ENCODE measurements at places on chromosomes 3 and 15.
A peak's percentile ranks its signal among the peaks of the same experiment; 100 is the strongest.

DNA sequence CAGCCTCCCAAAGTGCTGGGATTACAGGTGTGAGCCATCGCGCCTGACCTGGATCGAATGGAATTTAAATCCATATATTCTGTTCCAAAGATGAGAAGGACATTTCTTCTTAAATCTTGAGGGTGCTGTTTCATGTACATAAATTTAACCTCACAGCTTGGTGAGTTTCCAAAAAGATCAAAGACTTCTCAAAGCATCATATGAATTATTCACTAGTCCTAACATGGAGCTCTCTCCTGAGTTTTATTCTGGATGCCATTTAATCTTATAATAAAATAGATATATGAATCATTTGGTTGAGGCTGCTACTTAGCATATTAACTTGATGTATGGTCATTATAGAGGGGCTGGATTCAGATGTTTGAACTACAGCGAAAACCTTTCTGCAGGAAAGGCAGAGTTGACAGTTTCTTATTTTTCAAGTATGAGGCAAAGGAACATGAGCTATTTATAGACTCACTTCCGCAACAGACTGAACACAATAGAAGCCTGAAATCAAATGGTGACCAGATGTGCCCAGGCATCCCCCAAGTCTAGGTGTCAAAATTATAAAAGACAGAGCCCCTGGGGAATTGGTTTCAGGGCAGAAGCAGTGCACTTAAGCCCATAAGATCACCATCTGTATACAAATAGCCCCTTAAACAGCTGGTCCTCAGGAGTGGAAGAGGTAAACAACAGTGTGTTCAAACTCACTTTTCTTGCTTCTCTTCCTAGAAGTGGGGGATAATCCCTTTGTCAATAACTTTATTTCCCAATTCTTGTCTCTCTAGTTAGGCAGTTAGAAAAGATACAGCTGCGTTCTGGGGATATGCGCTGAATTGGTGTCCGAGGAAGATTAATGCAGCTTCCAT, 29.7 kb downstream of the STARD9 start:
- DNase-seq, result no peak

- DNase-seq, result no peak
These were observed 2.2 kb downstream of the HOMER2 start for GRCh38 chr15:82950295-82950694.

GRCh38 chr3:64061628-64062027, 38.3 kb upstream of the PSMD6 start:
- no peak for DNase-seq

GRCh38 chr3:13002398-13003124, 70.7 kb downstream of the IQSEC1 start:
- no peak for DNase-seq

GRCh38 chr3:183210341-183210740, 42.7 kb upstream of the B3GNT5 start:
- no peak for DNase-seq

GRCh38 chr3:23916152-23916885, 471 bp downstream of the NKIRAS1 start:
- no peak for DNase-seq

DNA sequence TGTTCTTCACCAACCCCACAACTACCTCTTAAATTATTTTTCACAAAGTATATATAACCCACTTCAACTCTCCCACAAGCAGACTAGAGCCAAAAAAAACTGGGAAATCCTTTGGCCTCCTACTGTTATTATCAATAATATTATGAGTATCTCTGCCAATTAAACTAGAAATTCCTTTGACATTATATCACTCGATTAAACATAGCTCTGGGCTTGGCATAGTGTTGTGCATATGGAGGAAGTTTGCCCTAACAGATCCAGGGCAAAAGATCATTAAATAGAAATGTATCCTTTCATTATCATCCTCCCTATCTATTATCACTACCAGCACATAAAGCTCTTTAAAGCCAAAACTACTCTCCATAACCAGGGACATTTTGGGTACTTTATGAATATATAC, 74.9 kb downstream of the OSBPL10 start:
- DNase-seq, result no peak

GRCh38 chr3:100857863-100858262, 135.4 kb downstream of the ABI3BP start:
- DNase-seq, result no peak

DNA sequence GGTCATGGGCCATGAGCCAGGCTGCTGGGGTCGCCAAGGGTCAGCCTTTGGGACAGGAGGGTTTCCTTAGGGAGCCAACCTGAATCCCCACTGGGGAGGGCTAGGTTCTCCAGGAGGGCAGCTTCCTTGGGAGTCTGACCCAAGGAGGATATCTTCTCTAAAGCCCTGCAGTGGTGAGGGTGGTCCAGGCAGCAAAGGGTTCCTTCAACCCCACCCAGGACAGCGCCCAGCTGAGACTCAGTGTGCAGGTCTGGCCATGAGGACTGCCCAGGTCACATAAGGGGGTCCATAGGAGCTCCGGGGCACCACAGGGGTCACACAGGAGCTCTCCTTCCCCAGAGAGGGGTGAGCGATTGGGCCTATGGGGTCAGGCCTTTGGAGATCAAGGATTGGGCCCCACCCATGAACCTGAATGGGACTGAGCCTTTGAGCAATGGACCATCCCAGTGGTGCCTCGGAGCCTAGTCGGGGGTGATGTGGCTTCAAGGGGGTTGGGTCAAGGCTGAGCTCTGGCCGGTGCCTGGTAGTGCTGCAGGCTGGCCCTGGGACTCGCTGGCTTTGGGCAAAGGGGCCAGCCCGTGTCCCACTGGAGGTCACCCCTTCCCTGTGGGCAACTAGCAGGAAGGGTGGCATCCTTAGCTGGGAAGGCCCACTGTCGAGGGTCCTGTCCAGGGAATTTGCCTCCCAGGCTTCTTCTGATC, 216.5 kb downstream of the SNRPN start:
- no peak for DNase-seq

- DNase-seq, result no peak
These were observed 447.4 kb upstream of the PROK2 start for GRCh38 chr3:72232331-72232730.

DNA sequence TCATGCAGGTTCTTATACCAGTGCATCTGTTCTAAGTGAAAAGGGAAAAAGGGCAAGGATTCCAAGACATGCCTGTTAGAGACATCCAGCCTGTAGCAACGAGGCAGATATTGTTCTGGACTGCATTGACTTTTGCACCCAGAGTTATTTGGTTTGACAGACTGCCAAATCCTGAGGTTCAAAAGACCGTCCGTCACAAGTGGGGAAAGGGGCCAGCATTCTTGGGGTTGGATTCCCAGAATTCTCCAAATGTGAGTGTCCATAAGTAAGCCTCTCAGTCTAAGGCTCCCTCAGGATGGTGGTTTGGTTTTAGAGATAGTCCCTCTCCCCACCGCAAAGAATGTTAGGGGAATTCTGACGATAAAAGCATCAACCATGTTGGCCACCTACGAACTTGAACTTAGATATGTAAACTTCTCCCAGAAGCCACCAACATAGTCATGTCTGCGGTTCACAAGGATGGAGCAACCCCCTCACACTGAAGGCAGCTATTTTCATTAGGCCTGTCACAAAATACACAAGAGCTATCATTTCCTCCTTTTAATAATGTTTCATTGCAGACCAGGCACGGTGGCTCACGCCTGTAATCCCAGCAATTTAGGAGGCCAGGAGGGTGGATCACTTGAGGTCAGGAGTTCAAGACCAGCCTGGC, 13.6 kb upstream of the LACTB start:
- DNase-seq, result peak; percentile 94

DNA sequence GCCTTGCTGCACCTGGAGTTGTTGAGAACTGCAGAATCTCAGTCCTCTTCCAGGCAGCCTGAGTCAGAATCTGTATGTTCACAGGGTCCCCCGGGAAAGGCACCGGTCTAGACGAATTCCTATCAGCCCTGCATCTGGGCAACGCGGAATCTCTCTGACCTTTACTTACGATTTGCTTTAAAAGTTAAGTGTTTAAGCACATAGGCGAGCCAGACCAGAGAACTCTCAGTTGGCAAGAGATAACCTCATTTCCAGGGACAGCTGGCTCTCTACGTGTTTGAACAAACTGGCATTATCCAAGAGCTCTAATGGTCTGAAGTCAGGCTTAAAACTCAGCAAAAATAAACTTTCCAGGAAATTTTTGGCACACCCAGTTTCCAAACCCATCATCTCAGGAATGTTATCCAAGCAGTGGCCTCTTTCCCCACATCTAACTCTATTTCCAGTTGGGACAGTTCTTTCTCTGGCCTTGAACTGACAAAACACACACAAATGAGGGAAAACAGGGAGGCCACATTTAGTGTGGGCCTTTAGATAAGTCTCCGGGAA, 53.4 kb downstream of the HES1 start:
- DNase-seq, result no peak

- no peak for DNase-seq
These were observed 642 bp downstream of the SCAP start for GRCh38 chr3:47475029-47475569.

DNA sequence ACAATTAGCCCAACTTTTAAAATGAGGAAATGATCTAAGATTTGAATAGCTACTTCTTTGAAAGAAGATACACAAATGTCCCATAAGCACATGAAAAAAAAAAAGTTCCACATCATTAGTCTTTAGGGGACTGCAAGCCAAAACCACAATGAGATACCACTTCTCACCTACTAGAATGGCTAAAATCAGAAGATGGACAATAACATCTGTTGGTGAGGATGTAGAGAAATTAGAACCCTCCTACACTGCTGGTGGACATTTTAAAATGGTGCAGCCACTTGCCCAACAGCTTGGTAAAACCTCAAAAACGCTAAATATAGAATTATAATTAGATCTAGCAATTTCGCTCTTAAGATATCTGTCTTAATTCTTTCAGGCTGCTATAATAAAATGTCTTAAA, 77.1 kb downstream of the MEX3B start:
- DNase-seq, result no peak

DNA sequence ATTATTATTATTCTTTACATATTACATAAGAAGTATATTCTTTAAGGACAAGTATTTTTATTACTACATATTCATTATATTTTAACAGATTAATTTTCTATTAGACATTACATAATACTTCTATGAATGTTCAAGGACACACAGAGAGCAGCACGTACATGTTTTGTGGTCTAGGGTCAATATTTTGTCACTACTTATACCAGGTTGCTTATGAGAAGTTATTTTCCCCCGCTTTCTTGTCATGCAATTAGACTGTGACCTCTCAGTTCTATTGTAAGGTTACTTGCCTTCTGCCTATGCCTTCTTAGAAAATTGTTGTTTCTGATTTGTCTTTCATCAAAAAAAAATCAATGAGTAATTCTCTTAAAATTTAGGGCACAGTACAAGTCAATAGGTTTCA, 21.5 kb downstream of the BCHE start:
- no peak for DNase-seq

DNA sequence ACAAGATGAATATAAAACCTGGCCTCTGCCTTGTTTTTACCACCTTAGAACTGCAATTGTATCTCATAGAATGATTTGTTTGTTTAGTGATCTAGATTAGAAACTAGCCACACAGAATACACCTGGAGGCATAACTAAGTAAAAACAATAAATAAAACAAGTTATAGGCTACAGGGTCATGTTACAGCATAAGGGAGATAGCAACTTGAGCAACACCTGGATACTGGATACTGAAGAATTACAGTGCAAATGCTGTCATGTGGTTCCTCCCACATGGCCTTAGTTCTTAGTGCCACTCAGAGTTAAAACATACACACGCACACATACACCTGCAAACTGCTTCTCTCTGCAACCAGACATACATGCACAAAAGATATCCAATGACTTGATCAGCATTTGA, 563.4 kb upstream of the DPPA4 start:
- no peak for DNase-seq

- no peak for DNase-seq
These were observed 205.7 kb upstream of the NECTIN3 start for GRCh38 chr3:110865934-110866333.

DNA sequence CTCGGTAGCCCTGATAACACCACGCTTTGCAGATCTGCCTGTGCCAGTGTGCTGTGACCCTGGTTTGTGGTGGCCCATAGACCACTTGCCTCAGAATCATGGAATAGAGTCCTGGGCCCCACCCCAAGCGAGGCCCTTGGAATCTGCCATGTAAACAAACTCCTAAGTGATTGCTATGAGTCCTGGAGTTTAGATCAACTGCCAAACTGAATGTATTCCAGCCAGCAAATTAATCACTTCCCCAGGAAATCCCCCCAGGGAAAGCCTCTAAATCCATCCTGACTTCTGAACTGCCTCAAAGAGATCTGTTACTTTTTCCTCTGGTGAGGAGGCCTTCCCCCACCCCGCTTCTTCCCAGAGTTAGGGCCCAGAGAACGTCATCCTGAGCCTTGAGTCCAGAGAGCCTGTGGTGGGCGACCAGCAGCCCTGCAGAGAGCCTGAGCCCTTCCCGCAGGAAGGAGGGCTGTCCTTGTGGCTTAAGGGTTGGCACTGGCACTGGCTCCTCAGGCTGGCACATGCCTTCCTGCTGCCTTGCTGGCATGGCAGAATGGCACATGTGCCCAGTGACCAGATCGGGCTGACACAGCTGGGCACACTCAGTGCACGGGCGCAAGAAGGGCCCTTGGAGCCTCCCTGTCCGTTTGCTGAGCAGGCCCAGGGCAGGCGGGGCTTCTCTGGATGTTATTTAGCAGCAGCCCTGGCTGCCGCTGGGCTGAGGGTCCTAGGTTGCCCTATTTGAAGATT, 50.6 kb upstream of the PLXNA1 start:
- DNase-seq, result no peak

DNA sequence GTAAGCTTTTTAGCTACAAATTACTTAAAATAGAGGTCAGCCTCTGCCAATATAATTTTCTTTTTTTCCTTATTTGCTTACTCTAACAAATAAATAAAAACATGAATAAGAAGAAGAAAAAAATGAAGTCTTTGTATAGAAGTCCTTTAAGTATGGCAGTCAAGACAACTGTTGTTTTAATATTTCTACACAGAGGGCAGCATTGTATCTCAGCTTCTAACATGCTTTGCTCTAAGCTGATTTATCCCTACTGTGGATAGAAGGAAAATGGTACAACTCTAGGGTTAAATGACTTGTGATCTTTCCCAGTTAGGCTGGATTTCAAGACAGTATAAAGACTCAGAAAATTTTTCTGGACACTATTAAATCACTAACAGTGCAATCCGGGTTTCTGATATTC, 104.3 kb upstream of the MEIS2 start:
- DNase-seq, result no peak

DNA sequence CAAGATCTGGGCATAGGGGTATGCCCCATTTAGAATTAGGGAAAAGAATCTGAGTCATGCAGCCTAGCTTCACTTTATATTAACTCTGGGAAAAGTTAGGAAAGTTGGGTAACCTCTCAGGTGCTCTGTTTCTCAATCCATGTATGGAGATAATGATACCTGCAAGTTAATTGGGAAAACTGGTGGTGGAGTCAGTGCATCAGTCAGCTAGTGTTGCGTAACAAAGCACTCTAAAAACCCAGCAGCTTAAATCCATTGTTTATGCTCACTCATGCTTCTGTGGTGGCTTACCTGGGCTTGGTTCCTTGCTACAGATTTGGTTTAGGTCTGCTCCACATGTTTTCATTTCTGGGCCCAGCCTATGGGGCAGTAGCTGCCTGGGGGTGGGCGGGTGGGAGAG, 91.0 kb downstream of the SMAD3 start:
- no peak for DNase-seq
